ENCODE measurements at places on chromosomes 5 and 9. TPM values are rescaled to one million over a fixed set of nuclear protein-coding genes. Genes with fewer than 3 reads are reported as not detected.

- peak; percentile 75 for DNase-seq
Observed at GRCh38 chr9:98887918-98888510, 55.7 kb upstream of the COL15A1 start.

Gene MYMK
- not detected for total RNA-seq

Gene RGS14
- total RNA-seq: 30.5 TPM

- DNase-seq: no peak
Observed at GRCh38 chr5:110268985-110269384, 457.5 kb downstream of the TMEM232 start.

Gene SPINK4
- total RNA-seq: not detected

- no peak for DNase-seq
Observed at GRCh38 chr5:62828742-62829603, 250.4 kb downstream of the LRRC70 start.

Gene IZUMO3
- not detected for total RNA-seq

Gene NR2F1-AS1
- 6.1 TPM for total RNA-seq

Gene PHF19
- total RNA-seq: 108 TPM

- peak; percentile 60 for DNase-seq
Observed at GRCh38 chr5:7897014-7897600, 28.2 kb downstream of the MTRR start.

Measured in Daoy (cell line).